ENCODE measurements at places on chromosomes 2 and 18.

- no peak for DNase-seq
These were observed 117.3 kb downstream of the DYM start for GRCh38 chr18:49343179-49343578.

- no peak for DNase-seq
These were observed 82.0 kb upstream of the MEX3C start for GRCh38 chr18:51279367-51279984.

- no peak for DNase-seq
These were observed 3.7 kb upstream of the PPP3R1 start for GRCh38 chr2:68256093-68256450.

GRCh38 chr2:160270571-160271113, 70.6 kb upstream of the ITGB6 start:
- DNase-seq: no peak

GRCh38 chr2:239684996-239685395, 284.2 kb upstream of the HDAC4 start:
- no peak for DNase-seq

DNA sequence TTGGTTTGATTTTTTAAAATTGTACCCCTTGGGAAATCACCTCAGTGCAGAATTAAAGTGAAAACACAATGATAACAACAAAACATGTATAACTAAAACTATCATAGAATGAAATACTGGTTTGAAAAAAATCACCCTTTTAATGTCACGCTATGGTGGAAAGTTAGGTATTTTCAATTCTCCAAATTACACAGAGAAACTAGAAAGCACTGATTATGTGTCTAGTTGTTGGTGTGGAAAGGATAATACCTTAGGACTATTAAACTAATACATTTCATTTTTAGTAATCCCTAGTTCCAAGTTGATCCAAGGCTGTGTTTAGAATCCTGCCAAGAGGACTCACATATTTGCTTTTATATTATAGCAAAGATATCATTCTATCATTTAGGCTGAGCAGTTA, 71.2 kb downstream of the NUP35 start:
- DNase-seq: no peak

GRCh38 chr18:44128365-44128764, 552.3 kb upstream of the SETBP1 start:
- no peak for DNase-seq

GRCh38 chr18:63207835-63208234, 111.7 kb downstream of the BCL2 start:
- DNase-seq: no peak
